ENCODE measurements at places on chromosomes 13 and 19.

GRCh38 chr19:4557971-4558941, 1.2 kb downstream of the SEMA6B start:
- peak; percentile 85 for DNase-seq

- peak; percentile 55 for DNase-seq
Measured at GRCh38 chr13:49165798-49166752, 54.1 kb upstream of the MLNR start.

DNA sequence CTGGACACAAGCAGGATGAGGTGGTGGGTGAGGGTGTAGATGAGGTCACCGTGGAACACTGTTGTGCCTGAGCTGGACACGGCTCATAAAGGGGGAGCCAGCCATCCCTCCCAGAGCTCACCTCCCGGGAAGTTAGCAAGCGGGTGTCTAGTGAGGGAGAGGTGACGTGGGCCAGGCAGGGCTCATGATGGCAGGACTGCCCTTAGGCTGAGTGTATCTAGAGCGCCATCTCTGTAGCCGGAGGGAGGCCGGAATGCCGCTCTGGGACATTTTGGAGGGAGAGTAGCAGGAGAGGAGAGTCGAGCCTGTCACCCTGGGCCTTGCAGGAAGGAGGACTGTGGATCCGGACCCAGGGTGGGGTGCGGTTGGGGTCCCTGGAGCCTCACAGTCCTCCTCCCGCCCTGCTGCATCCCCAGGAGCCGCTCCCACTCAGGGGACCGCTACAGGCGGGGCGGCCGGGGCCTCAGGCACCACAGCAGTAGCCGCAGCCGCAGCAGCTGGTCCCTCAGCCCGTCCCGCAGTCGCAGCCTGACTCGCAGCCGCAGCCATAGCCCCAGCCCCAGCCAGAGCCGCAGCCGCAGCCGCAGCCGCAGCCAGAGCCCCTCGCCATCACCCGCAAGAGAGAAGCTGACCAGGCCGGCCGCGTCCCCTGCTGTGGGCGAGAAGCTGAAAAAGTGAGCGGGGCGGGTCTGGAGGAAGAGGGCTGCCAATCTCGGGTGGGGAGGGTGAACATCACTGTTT, 9.2 kb downstream of the ZNF296 start:
- no peak for DNase-seq

DNA sequence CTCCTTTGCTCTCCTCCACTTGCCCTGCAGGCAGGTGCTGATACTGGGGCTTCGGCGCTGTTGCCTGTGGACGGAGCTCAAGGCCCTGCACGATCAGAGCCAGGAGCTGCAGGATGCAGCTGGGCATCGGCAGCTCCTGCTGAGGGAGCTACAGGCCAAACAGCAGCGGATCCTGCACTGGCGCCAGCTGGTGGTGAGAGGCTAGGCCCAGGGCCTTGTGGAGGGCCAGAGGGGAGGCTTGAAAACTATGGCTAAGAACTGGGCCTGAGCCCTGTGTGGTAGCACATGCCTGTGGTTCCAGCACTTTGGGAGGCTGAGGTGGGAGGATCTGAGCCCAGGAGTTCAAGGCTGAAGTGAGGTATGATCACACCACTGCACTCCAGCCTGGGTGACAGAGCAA, 6.3 kb downstream of the HAUS5 start:
- no peak for DNase-seq

DNA sequence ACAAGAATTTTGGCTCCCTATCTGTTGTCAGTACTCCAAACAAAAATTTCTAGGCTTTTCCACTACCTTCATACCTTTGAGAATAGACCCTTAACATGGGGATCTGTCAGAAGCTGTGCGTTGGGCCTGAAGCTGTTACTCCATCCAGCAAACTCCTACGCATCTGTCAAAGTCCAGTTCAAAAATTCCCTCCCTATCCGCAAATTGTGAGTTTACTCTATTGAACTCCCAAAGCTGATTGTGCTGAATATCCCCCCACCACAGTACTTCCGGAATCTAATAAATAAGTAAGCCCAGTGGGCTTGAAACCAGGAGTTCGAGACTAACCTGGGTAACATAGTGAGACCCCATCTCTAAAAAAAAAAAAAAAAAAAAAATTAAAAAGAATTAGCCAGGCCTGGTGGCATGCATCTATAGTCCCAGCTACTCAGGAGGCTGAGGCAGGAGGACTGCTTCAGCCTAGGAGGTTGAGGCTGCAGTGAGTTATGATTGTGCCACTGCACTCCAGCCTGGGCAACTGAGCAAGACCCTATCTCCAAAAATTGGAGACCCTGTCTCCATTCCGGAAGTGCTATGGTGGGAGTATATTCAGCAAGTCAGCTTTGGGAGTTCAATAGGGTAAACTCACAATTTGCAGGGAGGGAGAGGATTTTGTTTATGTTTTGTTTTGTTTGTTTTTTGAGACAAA, 930 bp upstream of the FBN3 start:
- DNase-seq, result no peak

DNA sequence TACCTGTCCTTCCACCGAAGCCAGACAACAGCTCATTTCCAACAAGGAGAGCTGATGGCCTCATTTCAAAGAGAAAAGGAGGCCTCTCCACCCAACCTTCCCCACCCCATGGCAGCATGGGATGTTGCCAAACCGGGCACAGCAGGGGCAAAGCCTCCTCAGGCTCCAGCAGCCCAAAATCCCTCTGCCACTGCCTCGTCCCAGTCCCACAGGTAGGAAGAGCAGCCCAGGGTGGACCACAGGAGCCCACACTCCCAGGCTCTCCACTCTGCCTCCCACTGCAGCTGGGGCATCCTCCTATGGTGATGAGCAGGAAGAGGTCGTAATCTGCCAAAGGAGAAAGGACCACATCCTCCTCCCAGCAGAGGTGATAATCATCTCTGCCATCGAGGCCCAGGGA, 50.9 kb downstream of the PEPD start:
- DNase-seq, result peak; percentile 12

DNA sequence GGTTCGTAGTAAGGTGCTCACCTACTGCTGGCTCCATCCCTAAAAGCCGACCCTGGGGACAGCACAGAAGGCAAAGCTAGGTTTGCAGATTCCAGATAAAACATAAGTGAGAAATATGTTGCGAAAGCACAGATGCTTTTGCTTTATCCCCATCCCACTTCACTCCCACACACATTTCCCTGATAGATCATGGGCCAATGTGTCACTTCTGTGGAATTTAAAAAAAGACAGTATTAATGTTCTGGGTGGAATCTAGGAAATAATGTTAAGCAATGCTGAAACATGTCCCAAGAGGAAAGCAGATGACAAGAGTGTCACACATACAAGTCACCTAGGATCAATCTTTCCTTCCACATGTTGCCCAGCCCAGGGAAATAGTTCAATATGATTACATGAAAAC, 661.0 kb upstream of the MIR17HG start:
- no peak for DNase-seq

Data from spleen (tissue), 13 donors.